Mesothelial cell of epicardium (in vitro differentiated cells): ENCODE measurements at places on chromosomes 16 and 17. TPM values are rescaled to one million over a fixed set of nuclear protein-coding genes. Genes with fewer than 3 reads are reported as not detected.
A peak's percentile ranks its signal among the peaks of the same experiment; 100 is the strongest.

The CACNG4 gene
- 9.5 to 10.4 TPM (median 10.1 TPM) in 3 replicates for total RNA-seq

The ROGDI gene
- total RNA-seq = 53.9 to 61.8 TPM (median 55.4 TPM) in 3 replicates

DNA sequence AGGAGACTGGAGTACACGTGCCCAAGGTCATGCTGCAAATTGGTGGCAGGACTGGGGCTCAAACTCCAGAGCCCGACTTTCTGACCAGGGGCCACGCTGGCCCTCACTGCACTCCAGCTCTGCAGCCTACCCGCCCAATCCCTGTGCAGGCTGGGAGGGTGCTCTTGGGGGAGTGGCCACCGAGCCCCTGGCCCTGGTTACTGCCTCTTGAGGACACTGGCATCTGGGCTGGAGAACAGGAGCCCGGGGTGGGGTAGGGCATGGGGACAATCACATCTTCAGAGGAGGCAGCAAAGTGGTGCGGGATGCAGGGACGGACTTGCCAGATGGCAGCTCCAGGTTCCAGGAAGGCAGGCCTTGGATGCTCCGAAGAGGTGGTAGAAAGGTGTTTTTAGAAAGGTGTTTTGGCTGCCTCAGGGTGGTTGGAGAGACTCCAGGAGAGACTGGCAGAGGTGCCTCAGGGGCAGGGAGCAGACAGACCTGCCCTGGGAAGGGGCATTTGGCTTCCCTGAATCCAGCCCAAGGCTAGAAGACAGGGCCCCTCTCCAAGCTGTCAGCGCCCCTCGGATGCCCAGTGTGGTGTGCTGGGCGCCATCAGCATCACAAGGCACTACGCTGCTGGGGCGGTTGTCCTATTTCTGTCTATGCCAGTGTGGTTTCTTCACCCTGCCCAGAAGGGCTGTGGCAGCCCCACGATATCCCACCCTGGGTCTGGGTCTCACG is 220.6 kb downstream of the NTN1 start:
- no peak overlapping the region for H3K4me3 ChIP-seq
- no peak for DNase-seq
- H3K27ac ChIP-seq = no peak overlapping the region
- no peaks in the 10 kb centered on the region for H3K36me3 ChIP-seq
- H3K27me3 ChIP-seq = peaks cover 10% of the 10 kb centered on the region

- no peaks in the 10 kb centered on the region for H3K27me3 ChIP-seq
- H3K27ac ChIP-seq = no peak overlapping the region
- DNase-seq = no peak
- H3K36me3 ChIP-seq = no peaks in the 10 kb centered on the region
- no peak overlapping the region for H3K4me3 ChIP-seq
Observed at GRCh38 chr17:59287452-59287851, 44.0 kb upstream of the YPEL2 start.

- H3K27me3 ChIP-seq = peaks cover 3% of the 10 kb centered on the region
- no peak overlapping the region for H3K4me3 ChIP-seq
- H3K4me1 ChIP-seq = peaks cover 43% of the 10 kb centered on the region
- H3K27ac ChIP-seq = peak overlapping the region; percentile 72
- no peaks in the 10 kb centered on the region for H3K36me3 ChIP-seq
- DNase-seq = peak; percentile 68
Observed at GRCh38 chr17:49508061-49508865, 13.2 kb downstream of the NGFR start.
